ENCODE measurements at places on chromosomes 5 and 9.

GRCh38 chr9:19409401-19410194 lies 789 bp downstream of the ACER2 start:
- no peak for DNase-seq

DNA sequence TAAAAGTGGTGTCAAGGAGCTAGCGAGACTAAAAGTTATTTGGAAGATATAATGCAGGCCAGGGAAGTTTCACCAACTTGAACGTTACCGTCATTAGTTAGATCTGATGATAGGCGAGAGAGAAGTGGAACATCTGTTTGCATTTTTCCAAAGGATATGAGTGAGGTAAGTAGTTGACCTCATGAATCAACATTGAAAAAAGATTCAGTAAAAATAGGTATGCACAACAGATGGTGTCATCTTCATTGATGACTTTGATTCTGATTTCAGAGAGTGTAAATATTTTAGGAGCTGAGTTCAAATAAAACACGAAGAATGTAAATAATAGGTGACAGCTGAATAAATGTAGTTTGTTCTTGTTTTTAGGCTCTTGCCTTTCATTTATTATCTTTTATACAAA lies 998.9 kb upstream of the CDH6 start:
- DNase-seq: no peak

- DNase-seq: no peak
Measured at GRCh38 chr9:74006935-74007334, 490.2 kb upstream of the RORB start.

- DNase-seq: no peak
Measured at GRCh38 chr5:41508186-41508585, 2.2 kb downstream of the PLCXD3 start.

DNA sequence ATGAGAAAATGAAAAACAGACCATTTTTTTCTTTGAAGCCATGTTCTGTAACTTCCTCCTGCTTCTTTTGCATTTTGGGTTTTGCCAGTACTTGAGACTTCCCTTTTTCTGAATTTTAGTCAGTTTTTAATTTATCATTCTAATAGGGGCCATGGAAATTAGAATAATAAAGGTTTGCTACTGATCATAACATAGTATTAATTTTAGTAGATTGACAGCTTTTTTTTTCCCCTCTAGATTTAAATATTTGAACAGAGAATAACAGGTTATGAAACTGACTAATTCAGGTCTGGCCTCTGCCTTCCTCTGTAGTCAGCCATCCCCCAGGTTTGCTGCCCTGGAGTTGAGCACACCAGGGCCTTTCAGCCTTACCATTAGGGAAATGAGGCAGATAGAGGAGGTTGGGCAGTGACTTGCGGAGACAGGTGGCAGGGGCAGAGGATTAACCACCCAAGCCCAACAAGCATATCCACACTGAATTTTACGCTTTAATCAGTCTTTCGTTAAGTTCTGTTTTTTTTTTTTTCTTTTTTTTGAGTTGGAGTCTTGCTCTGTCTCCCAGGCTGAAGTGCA lies 80.1 kb upstream of the TNFAIP8 start:
- no peak for DNase-seq

- DNase-seq: no peak
Measured at GRCh38 chr5:180791611-180792213, 10.9 kb downstream of the MGAT1 start.

- no peak for DNase-seq
Measured at GRCh38 chr5:38585816-38586215, 29.4 kb upstream of the LIFR start.

DNA sequence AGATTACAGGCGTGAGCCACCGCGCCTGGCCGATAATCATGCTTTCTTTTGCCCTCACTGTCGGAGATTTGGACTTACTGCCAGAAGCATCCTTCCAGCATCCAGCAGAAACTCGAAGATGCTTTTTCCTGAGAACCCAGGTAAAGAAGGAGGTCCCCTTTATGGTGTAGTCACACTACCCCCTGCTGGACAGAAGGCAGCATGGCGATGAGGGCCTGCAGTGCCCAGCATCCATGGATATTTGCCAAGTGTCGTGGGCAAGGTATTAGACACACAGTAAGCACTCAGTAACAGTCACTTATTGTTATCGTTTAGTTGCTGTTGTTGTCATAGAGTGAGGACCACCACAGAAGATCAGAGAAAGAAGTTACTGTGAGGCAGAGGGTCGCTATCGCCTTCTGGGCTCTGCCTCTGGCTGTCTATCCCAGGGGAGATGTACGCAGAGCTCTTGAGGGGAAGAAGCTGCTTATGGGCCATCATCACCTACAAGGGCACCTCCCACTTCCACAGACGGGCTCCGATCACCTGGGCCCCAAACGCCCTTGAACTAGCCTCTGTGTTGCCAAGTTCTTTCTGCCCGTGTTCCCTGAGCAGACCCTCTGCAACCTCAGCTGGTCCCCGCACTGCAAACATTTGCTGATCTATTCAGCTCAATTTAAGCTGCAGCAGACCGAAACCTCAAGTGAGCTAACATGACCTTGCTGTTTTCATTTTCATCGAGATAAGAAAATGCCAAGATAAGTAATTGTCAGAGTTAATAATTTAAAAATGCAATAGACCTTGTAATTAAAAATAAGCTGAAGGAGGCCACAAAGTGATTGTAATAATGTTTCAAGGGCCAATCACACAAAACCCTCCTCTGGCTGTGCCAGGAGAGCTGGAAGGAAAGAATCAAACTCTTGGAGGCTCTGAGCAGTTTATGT lies 23.9 kb downstream of the C5orf15 start:
- DNase-seq: no peak

All from stimulated activated CD8-positive, alpha-beta memory T cell treated with anti-CD3 and anti-CD28 coated beads, Interleukin-4, amount 100 ng/mL, for 4 hours (primary cell).